ENCODE measurements at places on chromosomes 3 and 15. TPM values are rescaled to one million over a fixed set of nuclear protein-coding genes. Genes with fewer than 3 reads are reported as not detected.

The DUOXA1 gene
- not detected for total RNA-seq

The IQCH gene
- total RNA-seq, result 2.5 TPM

The PSTPIP1 gene
- 0.36 TPM for total RNA-seq

The HRG gene
- total RNA-seq, result not detected
